ENCODE measurements at places on chromosomes 1 and 21. TPM values are rescaled to one million over a fixed set of nuclear protein-coding genes. Genes with fewer than 3 reads are reported as not detected.

GRCh38 chr1:7136166-7136953, 351.1 kb downstream of the CAMTA1 start:
- no peak for DNase-seq

- no peak for DNase-seq
These were observed 2.2 kb downstream of the TLR5 start for GRCh38 chr1:223140611-223141405.

The CYP4B1 gene
- not detected for total RNA-seq

The AMPD1 gene
- total RNA-seq = not detected
